ENCODE measurements at places on chromosomes 5 and 9.
A peak's percentile ranks its signal among the peaks of the same experiment; 100 is the strongest.

DNA sequence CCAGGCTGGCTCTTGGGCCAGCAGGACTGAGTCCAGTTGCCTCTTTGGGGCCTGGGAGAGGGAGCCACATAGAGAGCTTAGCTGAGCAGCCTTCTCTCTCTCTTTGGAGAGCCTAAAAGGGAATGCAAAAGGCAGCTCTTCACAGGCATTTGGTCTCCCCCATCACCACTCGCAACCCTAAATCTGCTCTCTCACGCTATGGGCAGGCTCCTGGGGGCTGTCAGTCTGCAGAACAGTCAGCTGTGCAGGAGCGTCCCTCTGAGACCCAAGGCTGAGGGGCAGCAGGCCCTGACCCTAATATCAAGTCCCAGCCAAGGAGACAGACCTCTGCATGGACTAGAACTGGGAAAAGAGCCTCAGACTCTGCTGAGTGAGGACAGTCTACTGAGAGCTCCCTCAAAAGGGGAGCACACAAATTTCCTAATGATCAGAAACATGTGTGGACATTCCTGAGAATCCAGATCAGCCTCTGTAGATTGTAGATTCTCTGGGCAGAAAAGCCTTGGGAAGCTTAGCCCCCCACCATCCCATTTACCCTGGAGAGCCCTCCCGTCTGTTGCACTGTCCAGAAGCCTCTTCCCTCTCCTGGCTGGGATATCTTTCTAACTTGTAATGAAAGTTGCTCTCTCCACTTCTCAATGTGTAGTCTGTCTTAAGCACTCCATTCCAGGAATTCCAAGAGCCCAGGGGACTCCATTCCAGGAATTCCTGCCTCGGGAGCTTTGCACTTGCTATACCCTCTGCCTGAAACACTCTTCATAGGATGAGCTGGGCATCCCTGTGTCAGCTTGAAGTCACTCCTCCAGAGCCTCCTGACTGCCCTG lies 79.4 kb downstream of the FAM114A2 start:
- DNase-seq, result no peak

- no peak for DNase-seq
Observed at GRCh38 chr9:98418578-98419259, 163.3 kb upstream of the TBC1D2 start.

- peak; percentile 10 for DNase-seq
Observed at GRCh38 chr5:143182901-143183820, 220.3 kb downstream of the NR3C1 start.

- no peak for DNase-seq
Observed at GRCh38 chr5:38667499-38667776, 111.0 kb upstream of the LIFR start.

GRCh38 chr9:97406620-97407177 lies 5.2 kb upstream of the TDRD7 start:
- DNase-seq, result no peak

- no peak for DNase-seq
Observed at GRCh38 chr5:109580225-109580624, 109.5 kb upstream of the MAN2A1 start.

DNA sequence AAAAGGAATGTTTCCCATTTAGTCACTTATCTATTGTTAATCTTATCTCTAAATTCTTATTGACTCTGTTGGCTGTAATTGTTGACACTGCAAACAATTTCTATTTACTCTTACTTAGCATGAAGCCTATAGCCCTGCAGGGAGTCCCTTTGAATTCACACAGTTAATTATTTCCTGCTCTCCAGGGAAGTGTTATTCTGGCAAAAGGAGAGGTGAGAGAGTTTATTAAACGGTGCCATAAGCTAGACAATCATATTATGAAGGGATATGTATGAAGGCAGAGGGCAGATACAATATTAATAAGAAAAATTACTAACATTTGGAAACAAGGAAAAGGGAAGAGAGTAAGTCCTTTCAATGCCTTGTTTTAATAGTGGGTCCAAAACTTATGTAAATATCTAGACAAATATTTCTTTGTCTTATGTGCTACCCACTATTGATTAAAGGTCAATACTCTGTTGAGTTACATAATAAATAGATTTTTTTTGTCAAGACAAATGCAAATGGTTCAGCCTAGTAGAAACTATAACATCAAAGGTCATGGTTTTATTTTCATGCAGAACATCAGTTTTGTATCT lies 107.1 kb downstream of the CDH18 start:
- DNase-seq, result no peak

DNA sequence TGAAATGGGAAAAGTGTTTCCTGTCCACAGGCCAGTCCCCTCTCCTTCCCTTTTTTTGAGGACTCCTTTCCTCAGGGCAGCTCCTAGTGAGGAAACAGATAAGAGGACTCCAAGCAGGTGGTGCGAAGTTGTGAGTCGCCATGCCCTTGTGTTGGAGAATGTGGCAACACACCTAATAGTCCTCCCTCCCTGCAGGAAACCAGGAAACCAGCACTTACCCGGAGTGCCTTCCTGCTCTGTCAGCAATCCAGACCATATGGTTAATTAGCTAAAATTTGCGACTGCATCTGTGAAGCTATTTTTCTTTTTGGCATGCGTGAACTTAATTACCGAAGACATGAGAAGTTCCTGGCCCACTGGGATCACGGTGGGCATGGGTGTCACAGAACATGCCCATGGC lies 69.9 kb downstream of the TRIM32 start:
- no peak for DNase-seq

- DNase-seq, result no peak
Observed at GRCh38 chr5:91219803-91220371, 163.2 kb downstream of the ARRDC3 start.

DNA sequence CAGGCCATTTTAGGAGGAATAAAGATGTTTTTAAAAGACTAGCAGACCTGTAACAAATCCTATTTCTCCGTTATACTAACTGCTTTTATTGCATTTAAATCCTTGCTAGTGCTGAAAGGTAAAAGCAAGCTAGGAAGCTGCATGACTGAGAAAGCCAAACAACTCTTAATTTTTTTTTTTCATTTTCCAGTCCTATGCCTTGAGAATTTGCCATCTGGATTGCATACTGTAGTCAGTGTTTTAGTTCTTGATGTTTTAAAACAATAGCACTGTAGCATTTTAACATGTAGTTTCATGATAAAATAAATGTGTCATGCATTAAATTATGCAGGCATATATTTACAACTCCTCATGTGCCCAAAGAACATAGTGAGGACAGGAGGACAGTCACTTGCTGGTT lies 108.4 kb upstream of the FGF10 start:
- no peak for DNase-seq

- DNase-seq, result no peak
Observed at GRCh38 chr5:127359502-127359901, 68.9 kb downstream of the MEGF10 start.

GRCh38 chr5:138092301-138092700 lies 8.5 kb downstream of the WNT8A start:
- DNase-seq, result no peak

- peak; percentile 50 for DNase-seq
Observed at GRCh38 chr5:56415356-56415765, 182.2 kb upstream of the ANKRD55 start.

- DNase-seq, result no peak
Observed at GRCh38 chr5:178651046-178651810, 24.4 kb upstream of the CLK4 start.

- DNase-seq, result no peak
Observed at GRCh38 chr9:81650586-81651515, 38.5 kb downstream of the TLE1 start.

GRCh38 chr5:132070460-132071337 lies 2.9 kb upstream of the CSF2 start:
- DNase-seq, result no peak

GRCh38 chr9:101307524-101308213 lies 77.1 kb downstream of the BAAT start:
- no peak for DNase-seq

- no peak for DNase-seq
Observed at GRCh38 chr5:127585661-127586060, 63.2 kb upstream of the CTXN3 start.

GRCh38 chr5:94777056-94777880 lies 158.8 kb downstream of the SLF1 start:
- DNase-seq, result no peak

DNA sequence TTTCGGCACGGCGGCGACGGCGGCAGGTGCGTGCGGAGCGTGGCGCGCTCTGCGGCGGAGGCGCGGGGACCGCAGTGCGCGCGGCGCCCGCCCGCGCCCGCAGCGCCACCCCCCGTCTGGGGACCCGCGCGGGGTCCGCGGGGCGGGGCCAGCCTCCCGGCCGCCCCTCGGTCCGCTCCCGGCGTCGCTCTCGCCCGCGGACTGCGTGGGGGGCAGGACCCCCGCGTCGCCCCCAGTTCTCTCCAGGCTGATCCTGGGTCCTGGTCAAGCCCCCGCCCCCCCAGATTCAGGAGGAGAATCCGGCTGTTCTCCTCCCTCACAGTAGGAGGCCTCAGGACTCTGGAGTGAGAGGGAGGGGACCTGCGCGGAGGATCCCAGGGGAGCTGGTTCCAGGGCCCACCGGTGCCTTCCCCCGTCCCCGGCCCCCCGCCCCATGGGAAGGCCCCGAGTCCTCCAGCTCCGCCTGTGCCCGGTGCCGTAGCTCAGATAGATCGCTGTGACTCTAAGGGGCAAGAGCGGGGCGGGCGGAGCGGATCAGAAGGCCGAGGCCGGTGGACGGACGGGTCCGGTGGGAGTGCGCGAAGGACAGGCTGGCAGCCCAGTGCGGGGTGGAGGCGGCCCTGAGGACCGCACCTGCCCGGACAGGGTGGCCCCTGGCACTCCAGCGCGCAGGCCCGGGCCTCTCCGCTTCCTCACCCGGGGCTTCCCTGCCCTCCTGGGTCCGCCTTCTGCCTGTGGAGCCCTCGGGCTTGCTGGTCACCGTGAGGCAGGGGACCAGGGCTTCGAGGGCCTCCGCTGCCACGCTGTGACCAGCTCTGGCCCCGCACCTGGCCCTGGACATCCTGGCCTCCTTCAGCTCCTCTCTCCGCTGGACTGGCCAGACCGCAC lies at the start of gene RNF208:
RNF208 (minus strand) TSS at position 51 of the 888 bp plus-strand sequence. CDS start 1,028 bp downstream, outside the sequence.
- DNase-seq, result peak; percentile 59

Data from GM19239 (cell line).